ENCODE measurements at places on chromosomes 5 and 9.
A peak's percentile ranks its signal among the peaks of the same experiment; 100 is the strongest.

DNA sequence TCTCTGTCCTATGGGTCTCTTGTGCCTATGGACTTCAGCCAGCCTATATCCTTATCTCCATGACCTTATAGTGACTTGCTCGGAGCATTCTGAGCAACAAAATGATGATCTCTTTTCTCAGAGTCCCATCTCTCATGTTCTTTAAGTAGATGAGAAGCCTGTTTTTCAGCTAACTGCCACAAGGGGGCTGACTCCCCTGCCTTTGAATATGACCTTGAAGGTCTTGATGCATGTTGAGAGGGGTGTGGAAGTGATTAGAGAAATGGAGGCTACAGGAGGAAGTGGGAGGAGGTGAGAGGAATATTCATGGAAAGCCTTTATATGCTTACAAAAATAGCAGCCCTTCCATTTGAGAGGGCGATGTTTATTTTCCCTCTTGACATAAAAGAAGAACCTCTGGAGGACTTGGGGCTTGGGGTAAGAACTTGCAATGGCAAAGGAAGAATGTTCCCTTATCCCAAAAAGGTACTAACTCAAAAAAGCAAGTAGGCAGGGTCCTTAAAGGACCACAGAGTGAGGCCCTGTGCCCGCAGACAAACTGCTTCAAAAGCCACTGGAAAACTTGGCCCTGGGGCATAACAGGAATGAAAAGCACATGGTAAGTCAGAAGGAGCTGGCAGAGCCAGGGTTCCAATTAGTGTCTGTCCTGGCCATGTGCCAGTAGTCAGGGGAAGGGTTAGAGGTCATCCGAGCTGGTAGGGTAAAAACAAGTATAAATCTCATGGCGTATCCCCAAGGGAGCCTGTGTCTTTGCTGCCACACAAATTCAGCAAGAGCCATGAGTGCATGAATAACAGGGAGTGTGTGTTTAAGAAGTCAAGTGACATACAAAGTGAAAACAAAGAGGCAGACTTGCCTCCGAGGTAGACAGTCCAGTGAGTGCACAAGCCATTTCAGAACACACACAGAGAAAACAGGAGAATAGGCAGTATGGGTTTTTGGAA lies 39.1 kb downstream of the FGD3 start:
- no peak for ATAC-seq

DNA sequence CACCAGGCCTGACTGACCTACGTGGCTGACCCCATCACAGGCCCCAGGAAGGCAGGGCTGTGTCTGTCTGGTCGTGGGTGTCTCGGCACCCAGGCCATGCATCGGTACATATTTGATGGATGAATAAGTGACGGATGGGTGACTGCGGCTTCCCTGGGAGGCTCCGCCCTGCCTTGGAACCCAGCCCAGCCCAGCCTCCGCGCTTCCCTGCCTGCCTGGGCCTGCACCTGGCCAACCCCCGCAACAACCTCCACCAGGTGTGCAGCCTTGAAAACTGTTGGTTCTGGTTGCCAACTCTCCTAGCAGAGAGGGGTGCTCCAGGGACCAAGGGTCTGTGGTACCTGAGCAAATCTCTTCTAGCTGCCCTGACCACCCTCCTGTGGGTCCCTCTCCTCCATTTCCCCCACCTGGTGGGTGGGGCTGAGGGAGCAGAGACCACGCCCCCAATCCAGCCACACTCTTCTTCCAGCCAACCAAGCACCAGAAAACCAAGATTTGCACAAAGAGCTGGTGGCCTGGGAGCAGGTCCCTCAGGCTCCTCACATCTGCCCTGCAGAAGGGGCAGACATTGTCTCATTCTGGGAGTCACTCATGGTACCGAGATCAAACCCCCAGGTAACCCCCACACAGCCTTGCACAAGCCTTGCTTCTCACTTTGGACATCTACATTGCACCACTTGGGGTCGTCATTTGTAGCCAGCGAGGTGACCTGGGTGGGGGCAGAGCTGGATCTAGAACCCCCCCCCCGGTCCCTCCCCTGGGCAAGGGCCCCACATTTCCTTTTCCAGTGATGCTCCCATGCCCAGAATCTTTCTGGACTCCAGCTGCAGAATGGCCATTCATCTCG lies 100.6 kb upstream of the IER5L start:
- peak; percentile 89 for ATAC-seq

DNA sequence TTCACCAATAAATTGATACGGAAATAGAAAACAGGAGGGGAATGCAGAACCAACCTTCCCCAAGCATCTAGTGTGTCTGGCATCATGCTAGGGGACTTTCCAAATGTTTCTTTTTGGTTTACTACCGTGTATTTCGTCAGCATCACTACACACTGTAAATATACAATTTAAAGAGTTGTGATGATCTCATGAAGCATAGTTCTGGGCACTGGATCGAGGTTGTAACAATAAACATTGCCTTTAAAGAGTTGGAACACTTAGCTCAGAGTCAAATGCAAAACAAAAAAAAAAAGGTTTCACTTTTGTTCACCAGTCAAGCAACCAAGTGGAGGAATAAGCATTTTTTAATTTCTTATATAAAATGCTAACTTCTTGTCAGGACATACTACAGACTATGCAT lies 2.9 kb upstream of the SCAI start:
- no peak for ATAC-seq

DNA sequence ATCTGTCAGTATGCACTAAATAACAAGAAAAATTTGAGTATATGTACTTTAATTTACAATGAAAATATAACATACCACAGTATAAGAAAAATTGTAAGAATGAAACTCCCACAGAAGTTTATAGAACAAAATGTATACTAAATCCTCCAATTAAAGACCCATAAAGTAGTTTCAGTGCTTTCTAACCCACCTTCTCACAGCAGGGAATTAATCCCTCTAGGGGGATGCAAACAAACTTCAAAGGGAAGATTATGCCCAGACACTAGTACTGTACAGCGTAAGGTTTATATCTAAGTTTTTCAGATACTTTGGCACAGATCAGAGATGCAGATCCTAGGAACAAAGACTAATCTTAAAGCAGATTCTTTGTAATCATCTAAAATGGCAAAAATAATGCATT lies 57.2 kb downstream of the DENND1A start:
- no peak for ATAC-seq

DNA sequence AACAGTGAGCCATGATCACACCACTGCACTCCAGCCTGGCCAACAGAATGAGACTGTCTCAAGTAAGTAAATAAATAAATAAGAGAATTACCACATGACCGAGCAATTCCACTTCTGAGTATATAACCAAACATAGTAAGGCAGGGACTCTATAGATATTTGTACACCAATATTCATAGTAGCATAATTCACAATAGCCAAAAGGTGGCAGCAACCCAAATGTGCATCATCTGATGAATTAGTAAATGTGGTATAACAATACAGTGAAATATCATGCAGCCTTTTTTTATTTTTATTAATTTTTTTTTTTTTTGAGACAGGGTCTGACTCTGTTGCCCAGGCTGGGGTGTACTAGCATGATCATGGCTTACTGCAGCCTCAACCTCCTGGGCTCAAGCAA lies 33.1 kb downstream of the ALDH7A1 start:
- no peak for ATAC-seq

- ATAC-seq: no peak
Measured at GRCh38 chr5:38835887-38836286, 9.9 kb upstream of the OSMR start.

DNA sequence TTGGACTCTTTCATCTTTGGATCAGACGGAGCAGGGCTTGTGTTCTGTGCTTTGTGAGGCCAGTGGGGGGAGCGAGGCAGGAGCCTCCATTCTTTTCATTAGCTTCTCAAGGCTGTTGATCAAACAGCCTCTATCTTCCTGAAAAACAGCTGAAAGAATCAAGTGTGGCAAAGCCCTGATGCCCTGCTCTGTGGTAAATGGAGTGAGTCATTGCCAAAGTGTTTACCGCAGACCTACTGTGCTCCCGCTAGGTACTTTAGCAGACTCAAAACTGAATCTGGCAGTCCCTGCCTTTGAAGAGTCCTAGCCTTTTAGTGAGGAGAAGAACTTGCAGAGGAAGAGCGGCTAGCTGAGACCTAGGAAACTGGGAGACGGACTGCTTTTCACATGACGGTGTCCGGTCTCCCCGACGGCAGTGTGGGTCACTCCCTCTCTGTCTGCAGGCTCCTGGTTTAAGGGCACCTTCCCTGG lies 3.3 kb downstream of the ANKRD33B start:
- ATAC-seq: no peak

DNA sequence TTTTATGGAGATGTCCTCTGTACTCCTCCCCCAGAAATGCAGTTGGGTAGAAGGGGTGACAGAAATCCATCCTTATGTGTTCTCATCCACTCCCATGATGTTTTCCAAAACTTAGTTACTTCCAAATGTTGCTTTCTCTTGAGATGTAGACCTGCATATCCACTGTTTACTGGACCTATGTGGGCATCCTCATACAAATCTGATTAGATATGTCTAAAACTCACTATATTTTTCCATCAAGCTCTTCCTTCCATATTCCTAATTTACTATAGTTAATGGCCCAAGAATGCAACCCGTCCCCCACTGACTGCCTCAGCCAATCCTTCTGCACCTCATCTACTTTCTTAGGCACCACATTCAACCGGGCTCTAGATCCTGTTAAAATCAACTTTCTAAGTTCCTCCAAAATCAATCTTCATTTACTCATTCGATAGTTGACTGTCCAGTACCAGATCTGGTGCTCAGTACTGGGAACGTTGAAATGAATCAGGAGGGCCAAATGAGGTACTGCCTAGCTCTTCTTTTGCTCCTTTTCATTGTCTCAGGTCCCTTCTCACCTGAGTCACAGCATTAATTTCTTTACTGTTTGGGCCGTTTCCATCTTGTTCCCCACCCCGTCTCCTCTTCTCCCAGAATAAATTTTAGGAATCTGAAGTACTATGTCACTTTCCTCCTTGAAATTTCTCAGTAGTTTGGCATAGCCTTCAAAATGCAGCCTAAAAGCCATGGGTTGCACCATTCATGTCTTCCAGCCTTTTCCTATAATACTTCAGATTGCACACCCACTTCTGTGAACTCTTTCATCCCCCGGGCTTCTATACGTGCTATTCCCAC lies 7.9 kb downstream of the PLK2 start:
- ATAC-seq: no peak

GRCh38 chr9:125747053-125747764 lies at the start of gene PBX3:
Gene PBX3 (plus strand): TSS chr9:125747373.
- ATAC-seq: peak; percentile 5

DNA sequence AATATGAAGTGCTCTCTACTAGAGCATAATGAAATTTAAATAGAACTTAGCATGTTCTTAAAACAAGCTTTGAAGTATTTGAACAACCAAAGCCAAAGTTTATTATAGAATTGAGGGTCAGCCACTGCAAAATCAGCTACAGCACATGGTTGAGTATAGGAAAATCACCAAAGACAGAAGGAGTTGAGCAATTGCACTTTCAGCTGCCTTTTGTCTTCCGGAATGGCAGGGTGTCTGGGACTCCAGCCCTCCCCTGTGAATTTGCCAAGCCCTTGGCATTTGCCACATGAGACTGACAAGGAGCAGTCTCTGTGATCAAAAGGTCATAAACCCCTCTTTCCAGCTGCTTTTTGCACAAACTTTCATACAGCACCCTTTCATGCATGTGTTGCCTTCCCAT lies 8.5 kb upstream of the LURAP1L start:
- no peak for ATAC-seq

- ATAC-seq: no peak
Measured at GRCh38 chr9:89357331-89358197, 39.3 kb downstream of the SECISBP2 start.

DNA sequence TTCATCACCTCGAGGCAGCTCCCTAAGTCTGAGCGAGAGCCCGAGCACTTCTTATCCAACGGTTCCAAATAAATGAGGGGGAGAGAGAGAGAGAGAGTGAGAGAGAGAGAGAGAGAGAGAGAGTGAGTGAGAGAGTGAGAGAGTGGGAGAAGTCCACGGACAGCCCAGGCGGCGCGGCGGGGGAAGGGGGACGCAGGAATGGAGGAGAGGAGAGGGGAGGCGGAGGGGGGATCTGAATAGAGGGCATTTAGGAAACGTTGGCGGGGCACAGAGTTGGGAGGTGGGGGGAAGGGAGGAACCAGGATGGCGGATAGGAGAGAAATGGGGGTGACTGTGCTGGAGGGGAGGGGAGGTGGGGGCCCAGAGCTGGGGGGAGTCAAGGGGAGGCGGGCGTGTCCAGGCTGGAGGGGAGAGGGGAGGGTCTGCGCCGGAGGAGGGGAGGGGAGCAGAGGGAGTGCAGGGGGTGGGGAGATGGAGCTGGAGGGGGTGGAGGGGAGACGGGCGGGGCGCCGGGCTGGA lies 398 bp upstream of the BASP1 start:
- peak; percentile 50 for ATAC-seq

- peak; percentile 11 for ATAC-seq
Measured at GRCh38 chr9:128068386-128069205, 564 bp downstream of the SLC25A25 start.

DNA sequence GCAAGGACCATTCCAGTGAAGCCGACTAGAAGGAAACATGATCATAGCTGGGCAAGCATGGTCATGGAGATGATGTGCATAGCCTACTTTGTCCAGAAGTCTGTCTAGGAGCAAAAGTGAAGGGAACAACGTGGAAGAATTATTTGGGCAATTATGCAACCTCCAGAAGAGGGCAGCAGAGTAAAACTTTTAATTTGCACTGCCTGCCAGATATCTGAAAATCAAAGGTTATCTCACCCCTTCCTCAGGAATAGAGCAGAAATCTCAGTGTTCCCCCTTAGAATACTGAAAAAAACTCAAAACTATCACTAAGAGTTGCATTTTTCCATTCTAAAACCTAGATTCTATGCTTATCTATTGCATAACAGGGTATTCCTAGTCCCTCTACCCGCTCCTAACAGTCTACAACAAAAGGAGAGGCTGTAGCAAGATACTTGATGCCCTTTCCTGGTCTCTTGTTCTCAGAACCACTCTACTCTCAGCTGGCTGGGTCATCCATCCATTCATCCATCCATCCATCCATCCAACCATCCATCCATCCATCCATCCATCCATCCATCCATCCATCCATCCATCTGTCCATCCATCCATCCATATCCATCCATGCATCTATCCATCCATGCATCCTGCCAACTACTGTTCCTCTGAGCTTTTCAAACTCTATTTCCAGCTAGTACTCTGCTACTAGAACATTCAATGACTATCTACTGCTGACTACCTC lies 8.4 kb upstream of the SETD9 start:
- peak; percentile 78 for ATAC-seq

- peak; percentile 22 for ATAC-seq
Measured at GRCh38 chr9:98861781-98862504, 54.5 kb downstream of the GALNT12 start.

DNA sequence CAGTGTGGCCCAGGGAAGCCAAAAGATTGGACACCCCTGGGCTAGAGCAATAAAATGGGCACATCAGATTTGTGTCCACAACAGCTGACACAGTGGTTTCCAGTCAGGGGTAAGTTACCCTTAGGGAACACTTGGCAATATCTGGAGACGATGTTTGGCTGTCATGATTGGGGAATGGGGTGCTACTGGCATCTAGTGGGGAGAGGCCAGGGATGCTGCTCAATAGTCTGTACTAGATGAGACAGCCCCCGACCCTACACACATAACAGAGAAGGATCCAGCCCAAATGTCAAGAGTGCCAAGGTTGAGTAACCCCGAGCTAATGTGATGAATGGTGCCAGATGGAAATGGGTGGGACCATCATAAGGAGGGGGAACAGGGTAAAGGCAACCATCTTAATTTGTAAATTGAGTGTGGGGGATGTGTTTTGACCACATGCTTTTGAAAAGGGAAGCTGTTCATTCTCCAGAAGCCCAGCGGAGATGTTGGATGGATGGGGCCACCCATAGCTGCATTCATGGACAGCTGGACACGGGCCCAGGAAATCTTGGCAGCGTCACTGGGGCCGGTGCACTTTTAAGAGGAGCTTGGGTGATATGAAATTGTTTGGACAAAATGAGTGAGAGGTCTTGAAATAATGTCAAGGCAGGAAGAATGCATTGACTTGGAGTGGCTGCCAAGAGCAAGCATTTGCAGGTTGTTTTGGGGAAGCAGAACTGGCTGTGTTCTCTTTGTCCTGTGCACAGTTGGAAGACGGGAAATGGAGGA lies 33.4 kb downstream of the SYK start:
- no peak for ATAC-seq

Data from motor neuron (in vitro differentiated cells).